HL-60 (cell line): ENCODE measurements at places on chromosomes 13 and 19.

DNA sequence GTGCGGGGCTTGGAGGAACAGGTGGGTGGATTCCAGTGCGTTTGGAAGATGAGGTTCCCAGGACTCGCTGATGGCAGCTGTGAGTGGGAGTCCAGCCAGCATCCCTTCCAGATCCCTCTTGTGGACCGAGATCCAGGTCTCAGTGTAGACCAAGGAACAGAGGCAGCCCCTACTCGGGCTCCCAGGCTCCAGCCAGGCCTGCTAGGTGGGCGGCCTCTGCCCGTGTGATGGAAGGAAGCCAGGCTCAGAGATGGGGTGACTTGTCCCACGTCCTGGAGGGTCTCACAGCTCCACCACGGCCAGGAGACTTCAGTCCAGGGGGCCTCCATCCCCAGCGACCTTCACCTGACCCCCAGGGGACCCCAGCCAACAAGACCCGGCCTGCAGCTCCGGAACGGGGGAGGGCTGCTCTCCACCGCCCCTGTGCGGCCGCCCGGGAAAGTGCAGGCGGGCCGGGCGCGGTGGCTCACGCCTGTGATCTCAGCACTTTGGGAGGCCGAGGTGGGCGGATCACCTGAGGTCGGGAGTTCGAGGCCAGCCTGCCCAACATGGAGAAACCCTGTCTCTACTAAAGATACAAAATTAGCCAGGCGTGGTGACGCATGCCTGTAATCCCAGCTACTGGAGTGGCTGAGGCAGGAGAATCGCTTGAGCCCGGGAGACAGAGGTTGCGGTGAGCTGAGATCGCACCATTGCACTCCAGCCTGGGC, 729 bp upstream of the MADCAM1 start:
- no peak for DNase-seq

GRCh38 chr13:112177450-112178288, 110.7 kb downstream of the SOX1 start:
- no peak for DNase-seq

DNA sequence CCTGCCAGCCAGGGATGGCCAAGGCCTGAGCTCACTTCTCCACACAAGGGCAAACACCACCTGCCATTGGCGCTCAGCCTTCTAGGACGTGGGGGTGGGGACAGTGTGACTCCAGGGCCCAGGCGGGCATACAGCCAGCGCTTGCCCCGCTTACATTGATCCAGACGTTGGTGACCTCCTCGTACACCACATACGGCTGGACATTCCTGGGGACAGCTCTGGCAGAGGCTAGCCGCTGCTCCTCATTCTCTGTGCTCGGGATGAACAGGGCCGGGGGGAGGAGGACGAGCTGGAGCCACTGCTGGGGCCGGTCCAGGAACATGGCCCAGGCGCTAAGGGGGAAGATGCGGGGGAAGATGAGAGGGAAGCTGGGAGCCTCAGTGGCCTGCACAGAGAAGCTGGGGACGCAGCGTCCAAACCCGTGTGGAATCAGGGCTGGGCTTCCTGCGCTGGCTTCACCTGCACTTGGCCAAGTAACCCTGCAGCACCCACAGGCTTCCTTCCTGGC, 25.1 kb upstream of the MYDGF start:
- no peak for DNase-seq

DNA sequence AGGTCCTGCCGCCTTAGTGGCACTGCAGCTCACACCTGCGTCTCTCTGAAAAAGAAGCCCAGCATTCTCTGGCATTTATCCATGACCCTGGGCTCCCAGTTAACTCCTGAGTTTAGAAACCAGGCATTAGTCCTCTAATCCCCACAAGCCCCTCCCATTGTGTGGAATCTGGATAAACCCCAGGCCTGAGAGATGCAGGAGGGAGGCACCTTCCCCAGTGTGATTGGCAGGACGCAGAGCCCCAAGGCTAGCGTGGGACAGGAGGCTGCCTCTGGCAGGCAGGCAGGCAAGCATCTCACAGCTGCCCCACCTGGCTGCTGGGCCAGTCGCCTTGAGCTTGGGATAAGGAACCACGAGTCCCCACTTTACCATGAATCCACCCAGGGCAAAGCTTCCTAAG, 11.0 kb upstream of the SERPINE3 start:
- no peak for DNase-seq

DNA sequence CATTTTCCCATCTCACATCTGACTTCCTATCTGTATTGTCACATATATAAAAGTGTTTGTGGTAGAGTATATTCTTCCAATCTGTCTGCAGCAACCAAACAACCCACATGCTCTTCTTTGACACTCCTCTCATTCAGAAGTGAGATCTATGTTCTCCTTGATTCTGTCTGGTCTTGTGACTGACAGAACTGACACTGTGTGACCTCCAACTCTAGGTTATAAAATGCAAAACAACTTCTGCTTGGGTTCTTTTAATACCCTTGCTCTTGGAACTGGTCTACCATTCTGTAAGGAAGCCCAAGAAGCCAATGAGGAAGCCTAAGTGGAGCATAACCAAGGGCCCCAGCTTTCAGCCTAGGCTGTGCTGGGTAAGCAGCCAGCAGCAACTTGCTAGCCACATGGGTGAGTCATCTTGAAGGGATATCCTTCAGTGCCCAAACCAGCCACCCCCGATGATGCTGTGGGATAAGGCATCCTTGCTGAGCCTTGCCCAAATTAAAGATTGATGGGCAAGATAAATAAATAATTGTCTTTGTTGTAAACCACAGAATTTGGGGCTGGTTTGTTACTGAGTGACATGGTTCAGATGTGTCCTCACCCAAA, 18.4 kb upstream of the ITM2B start:
- DNase-seq: no peak

DNA sequence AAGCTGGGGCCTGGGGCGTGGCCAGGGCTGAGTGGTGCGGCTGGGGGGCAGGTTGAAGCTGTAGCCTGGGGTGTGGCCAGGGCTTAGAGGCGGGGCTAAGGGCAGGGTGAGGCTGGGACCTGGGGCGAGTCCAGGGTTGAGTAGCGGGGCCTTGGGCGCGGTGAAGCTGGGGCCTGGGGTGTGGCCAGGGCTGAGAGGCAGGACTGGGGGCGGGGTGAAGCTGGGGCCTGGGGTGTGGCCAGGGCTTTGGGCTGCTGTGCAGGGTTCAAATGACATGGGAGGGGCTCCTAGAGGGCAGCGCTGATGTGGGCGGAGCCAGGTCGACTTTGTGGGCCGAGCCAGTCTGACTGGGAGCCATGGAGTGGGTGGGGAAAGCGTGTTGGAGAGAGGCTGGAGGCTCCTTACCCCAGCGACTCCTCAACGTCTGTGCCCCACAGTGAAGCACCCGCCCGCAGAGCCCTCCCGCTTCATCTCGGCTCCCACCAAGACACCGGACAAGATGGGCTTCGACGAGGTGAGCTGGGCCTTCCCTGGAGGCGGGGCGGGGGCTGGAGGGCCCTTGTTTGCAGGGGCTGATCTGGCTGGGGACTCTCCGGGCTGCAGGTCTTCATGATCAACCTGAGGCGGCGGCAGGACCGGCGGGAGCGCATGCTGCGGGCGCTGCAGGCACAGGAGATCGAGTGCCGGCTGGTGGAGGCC, 21.5 kb downstream of the COLGALT1 start:
- no peak for DNase-seq

DNA sequence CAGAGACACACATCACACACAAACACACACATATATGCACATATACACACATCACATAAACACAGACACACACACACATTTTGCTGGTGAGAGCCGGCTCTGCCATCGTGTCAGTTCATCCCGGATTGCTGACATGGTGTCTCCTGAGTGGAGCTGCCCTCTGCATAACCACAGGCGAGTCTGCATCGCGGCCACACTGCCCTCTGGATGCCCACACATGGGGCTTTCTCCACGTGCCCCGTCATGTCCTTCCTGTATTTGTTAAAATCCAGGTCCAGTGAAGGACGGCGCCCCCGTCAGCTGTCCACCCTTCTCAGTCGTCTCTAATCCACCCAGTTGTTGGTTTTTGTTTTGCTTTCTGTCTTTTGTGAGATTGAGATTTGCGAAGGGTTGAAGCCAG, 52.6 kb upstream of the F7 start:
- no peak for DNase-seq

DNA sequence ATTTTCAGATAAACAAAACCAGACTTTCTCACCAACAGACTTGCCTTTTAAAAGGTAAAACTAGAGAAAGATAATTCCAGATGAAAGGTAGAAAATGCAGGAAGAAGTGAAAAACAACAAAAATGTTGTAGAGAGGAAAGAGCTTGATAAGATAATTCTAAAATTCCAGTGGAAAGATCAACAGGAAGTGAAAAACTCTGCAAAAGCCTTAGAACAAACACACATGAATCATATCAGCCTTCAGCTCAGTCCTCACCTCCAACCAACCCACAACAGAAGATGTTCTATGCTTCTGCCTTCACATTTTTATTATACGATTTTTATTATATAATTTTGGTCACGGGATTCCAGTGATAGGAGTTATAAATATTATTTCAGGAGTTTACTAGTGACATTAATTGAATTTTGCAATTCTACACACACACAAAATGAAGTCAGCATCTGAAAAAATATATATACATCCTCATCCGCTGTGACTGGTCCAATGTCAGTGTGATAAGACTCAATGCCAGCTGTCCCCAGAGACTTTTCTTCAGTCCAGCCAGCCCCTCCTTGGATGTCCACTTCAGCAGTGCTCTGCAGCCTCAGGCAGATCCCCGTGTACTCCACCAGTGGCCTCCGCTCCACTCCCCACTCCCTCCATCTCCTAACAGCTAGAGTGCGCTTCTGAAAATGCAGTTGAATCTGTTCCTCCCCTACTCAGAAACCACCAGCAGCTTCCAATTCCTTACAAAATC, 57.9 kb downstream of the GADD45B start:
- DNase-seq: no peak

DNA sequence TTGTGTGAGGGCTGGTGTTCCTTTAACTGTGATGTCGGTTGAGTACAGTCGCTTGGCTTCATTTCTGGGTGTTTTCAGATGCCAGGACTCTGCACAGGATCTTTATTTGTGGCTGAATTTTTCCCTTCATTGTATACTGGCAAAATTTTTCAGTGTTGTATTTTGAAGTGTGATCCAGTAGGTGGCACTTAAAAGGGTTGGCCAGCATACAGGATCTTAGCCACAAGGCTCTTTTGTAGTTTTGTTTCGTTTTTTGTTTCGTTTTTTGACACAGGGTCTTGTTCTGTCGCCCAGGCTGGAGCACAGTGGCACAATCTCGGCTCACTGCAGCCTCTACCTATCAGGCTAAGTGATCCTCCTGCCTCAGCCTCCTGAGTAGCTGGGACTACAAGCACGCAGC, 8.7 kb downstream of the FCAR start:
- DNase-seq: no peak

GRCh38 chr19:10899151-10899653, 27.8 kb downstream of the CARM1 start:
- DNase-seq: no peak

- DNase-seq: no peak
These were observed 591 bp downstream of the DEDD2 start for GRCh38 chr19:42216653-42217519.

DNA sequence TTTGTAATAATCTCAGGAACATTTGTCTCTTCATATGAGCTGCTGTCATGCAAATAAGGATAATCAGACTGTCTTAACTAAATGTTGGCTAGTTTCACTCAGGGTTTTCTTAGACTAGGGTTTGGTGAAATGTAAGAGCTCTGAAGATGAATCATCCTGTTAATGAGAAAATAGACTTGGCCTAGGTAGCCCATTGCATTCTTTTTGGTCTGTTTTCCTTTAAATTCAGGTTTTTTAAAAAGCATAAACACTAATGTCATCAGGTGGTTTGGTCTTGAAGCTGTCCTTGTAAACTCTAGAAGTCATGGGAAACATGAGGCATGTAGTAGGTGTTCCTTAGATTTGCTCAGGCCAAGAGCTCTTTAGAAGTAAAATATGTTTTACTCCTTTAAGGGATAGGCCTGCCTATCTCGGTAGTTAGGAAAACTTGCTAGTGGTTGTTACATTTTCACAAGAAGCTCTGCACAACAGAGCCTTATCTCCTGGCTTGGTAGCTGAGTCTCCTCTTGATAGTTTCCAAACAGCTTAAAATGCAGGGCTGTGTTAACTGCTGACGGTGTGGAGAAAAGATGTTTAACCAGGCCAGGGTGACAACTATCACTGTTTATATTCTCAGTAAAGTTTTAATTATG, 62.0 kb upstream of the C1QTNF9B start:
- no peak for DNase-seq

GRCh38 chr13:97502181-97502580, 68.2 kb downstream of the RAP2A start:
- no peak for DNase-seq

DNA sequence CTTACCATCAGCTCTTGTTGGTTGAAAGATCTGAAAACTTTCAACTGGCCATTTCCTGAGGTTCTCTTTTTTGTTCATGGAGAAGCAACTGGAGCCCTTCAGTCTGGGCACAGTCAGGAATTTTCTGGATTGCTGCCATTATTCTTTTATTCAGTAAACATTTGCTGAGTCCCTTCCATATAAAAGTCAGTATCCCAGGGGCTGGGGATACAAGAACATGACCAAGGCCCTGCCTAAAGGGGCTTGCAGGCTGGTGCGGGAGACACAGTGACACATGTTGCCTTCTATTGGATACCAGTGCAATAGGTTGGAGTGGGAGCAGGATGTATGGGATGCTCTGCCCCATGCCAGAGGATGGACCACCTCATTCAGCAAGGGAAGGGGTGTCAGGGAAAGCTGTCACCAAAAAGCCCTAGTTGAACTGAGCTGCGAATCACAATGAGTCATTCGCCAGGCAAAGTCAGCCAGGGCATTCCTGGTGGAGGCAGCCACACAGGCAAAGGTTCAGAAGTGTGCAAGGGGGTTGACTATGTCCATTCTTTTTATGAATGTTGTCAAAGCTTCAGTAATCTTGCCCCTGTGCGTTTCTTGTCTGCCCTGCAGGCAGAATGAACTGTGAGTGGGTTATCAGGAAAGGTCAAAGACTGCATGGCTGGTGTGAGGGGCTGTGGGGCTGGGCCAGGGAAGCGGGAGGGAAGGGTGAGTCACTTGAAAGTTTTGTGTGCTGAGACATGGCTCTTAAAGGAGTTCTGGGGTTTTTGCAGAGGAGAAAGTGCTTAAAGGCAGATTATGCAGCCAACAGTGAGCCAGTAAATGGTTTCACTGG, 395.9 kb downstream of the KCNRG start:
- no peak for DNase-seq

GRCh38 chr19:35045667-35046300, 4.3 kb downstream of the HPN start:
- DNase-seq: peak; percentile 77

GRCh38 chr13:52878831-52879230, 30.4 kb upstream of the PCDH8 start:
- no peak for DNase-seq
